ENCODE measurements at places on chromosomes 7 and 10. TPM values are rescaled to one million over a fixed set of nuclear protein-coding genes. Genes with fewer than 3 reads are reported as not detected.

- H3K27ac ChIP-seq = no peak overlapping the region
- no peaks in the 10 kb centered on the region for H3K36me3 ChIP-seq
- H3K4me1 ChIP-seq = peaks cover 4% of the 10 kb centered on the region
- H3K27me3 ChIP-seq = no peaks in the 10 kb centered on the region
- H3K4me3 ChIP-seq = no peak overlapping the region
- DNase-seq = no peak
These were observed 757.1 kb downstream of the AUTS2 start for GRCh38 chr7:70355198-70356020.

DNA sequence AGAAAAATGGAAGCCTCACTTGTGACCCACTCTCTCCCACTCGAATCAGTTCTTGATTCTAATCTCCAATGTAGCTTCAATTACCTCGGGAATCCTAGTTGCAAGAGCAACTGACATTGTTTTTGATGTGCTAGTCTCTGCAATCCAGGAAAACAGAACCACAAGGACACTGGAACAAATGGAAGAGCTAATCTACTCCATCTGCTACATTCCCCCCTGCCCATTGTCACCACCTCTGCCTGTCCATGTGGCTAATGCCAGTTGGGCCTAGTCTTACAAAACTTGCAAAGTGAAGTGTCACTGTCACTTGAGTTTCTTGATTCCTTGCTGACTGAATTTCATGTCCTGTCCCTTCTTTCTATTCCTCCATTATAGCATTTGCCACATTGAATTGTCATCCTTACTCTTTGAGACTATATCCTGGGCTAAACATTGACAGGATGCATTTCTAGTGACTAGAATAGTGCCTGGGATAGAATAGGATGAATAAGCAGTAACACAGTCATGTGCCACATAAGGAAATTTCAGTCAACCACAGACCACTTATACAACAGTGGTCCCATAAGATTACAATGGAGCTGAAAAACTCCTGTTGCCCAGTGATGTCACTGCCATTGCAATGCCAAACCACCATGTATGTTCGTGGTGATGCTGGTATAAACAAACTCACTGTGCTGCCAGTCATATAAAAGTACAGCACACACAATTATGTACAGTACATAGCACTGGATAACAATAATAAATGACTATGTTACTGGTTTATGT lies 13.5 kb downstream of the GCC1 start:
- no peaks in the 10 kb centered on the region for H3K27me3 ChIP-seq
- no peak overlapping the region for H3K4me3 ChIP-seq
- no peak overlapping the region for H3K27ac ChIP-seq
- H3K36me3 ChIP-seq = no peaks in the 10 kb centered on the region
- H3K4me1 ChIP-seq = no peaks in the 10 kb centered on the region

GRCh38 chr7:84157171-84157570 lies 37.4 kb downstream of the SEMA3A start:
- H3K36me3 ChIP-seq = no peaks in the 10 kb centered on the region
- no peak overlapping the region for H3K4me3 ChIP-seq
- H3K27me3 ChIP-seq = no peaks in the 10 kb centered on the region
- DNase-seq = no peak
- no peak overlapping the region for H3K27ac ChIP-seq

AS3MT gene
- total RNA-seq = 29.0 TPM

NPTX2 gene
- 11.9 TPM for total RNA-seq

GRCh38 chr10:99765672-99766301 lies 16.7 kb upstream of the ABCC2 start:
- H3K4me3 ChIP-seq = no peak overlapping the region
- no peak for DNase-seq
- no peaks in the 10 kb centered on the region for H3K27me3 ChIP-seq
- H3K4me1 ChIP-seq = no peaks in the 10 kb centered on the region

GRCh38 chr10:61124756-61125530 lies 181.0 kb upstream of the RHOBTB1 start:
- no peak overlapping the region for H3K27ac ChIP-seq
- no peak for DNase-seq
- H3K27me3 ChIP-seq = no peaks in the 10 kb centered on the region
- no peaks in the 10 kb centered on the region for H3K4me1 ChIP-seq
- H3K4me3 ChIP-seq = no peak overlapping the region
- H3K36me3 ChIP-seq = no peaks in the 10 kb centered on the region

DIP2C gene
- 33.1 TPM for total RNA-seq

- H3K27ac ChIP-seq = peak overlapping the region; percentile 76
- H3K27me3 ChIP-seq = no peaks in the 10 kb centered on the region
- no peak overlapping the region for H3K4me3 ChIP-seq
- peaks cover 69% of the 10 kb centered on the region for H3K4me1 ChIP-seq
- H3K36me3 ChIP-seq = peaks cover 3% of the 10 kb centered on the region
- no peak for DNase-seq
These were observed 108.3 kb downstream of the ZMIZ1 start for GRCh38 chr10:79176949-79177602.

GRCh38 chr10:121694966-121695643 lies 96.9 kb upstream of the FGFR2 start:
- H3K4me3 ChIP-seq = no peak overlapping the region
- DNase-seq = no peak
- H3K4me1 ChIP-seq = no peaks in the 10 kb centered on the region
- no peak overlapping the region for H3K27ac ChIP-seq
- H3K36me3 ChIP-seq = no peaks in the 10 kb centered on the region

DNA sequence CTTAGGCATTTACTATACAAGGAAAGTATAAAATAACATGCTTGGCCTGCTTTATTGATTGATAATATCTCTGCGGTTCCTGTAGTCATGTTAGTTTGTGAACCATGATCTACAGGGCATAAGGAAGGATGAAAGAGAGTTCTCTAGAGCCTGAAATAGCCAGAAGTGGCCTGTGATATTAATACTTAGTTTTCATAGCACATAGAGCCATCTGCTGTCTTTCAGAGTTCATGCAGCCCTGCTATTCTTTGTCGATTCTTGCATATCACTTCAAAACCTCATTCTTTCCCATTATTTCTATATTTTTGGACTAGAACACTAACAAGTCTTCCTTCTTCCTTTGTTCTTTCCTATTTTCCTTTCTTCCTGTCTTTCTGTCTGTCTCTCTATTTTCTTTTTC lies 26.4 kb upstream of the PRKG1 start:
- H3K4me3 ChIP-seq = no peak overlapping the region
- no peaks in the 10 kb centered on the region for H3K36me3 ChIP-seq
- H3K4me1 ChIP-seq = no peaks in the 10 kb centered on the region

DNA sequence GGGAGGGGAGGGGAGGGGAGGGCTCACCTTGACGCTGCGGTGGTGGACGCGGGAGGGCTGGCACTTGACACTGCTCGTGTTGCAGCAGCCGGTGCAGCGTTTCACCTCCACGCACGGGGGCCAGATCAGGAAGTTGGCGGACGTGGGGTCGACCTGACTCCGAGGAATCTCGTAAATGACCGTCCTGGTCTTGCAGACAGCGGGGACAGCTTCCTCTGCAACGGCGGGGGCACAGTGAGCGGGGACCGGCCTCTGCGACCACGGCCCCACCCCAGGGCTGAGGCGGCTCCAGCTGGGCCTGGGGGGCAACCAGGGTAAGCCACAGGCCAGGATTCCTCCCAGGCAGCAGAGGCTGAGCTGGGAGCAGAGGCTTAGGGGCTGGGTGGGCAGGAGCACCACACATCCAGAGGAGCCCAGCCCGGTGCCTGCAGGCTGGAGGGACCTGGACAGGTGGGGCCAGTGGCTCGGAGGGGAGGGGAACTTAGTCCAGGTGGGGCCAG lies 8.8 kb downstream of the PDGFA start:
- H3K4me1 ChIP-seq = no peaks in the 10 kb centered on the region
- H3K27ac ChIP-seq = no peak overlapping the region
- no peak overlapping the region for H3K4me3 ChIP-seq
- DNase-seq = no peak
- H3K36me3 ChIP-seq = peaks cover 34% of the 10 kb centered on the region

GAD2 gene
- total RNA-seq = not detected

FLNC gene
- 3,687 TPM for total RNA-seq

- no peaks in the 10 kb centered on the region for H3K36me3 ChIP-seq
- DNase-seq = no peak
- H3K4me3 ChIP-seq = no peak overlapping the region
These were observed 21.6 kb upstream of the RNF148 start for GRCh38 chr7:122724366-122724765.

DNA sequence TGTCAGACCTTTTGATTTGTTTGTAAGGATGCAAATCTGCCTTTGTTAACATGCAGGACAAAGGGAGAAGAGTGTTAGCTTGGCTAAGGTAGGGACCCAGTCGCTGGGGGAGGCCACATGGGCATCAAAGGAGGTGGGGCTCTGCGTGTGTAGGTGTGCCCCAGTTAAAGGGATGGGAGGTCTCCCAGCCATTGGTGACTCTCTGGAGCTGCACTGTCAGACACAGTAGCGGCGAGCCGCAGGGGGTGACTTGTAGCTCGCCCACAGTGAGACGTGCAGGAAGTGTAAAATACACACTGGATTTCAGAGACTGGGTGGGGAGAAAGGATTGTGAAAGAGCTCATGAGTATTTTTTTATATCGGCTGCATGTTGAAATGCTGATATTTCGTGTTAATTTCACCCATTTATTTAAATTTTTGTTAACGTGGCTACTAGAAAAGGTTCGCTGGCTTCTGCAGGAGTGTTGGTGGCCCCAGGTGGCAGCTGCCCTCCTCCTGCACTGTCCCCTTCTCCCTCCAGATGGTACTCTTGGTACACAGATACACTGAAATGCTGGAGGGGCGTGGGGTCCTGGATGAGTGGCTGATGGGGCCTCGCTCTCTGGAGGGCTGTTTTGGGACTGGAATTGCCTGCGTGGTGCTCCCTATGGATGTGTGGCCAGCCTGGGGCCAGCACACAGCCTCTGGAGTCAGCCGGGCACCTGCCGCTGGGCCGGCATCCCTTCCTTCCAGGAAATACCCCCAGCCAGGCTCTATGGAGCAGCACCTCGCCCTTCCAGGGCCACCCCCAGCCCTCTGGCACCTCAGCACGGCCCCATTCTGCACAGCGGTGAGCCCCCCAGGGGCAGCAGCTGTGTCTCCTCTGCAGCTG lies 59.2 kb downstream of the LHPP start:
- no peaks in the 10 kb centered on the region for H3K27me3 ChIP-seq
- no peaks in the 10 kb centered on the region for H3K36me3 ChIP-seq
- H3K27ac ChIP-seq = no peak overlapping the region
- DNase-seq = peak; percentile 52
- peaks cover 21% of the 10 kb centered on the region for H3K4me1 ChIP-seq
- H3K4me3 ChIP-seq = no peak overlapping the region

- no peak for DNase-seq
- no peak overlapping the region for H3K27ac ChIP-seq
- H3K27me3 ChIP-seq = no peaks in the 10 kb centered on the region
These were observed 102.0 kb downstream of the VIPR2 start for GRCh38 chr7:159042581-159043101.

CNTNAP2 gene
- total RNA-seq = 0.32 TPM

DNA sequence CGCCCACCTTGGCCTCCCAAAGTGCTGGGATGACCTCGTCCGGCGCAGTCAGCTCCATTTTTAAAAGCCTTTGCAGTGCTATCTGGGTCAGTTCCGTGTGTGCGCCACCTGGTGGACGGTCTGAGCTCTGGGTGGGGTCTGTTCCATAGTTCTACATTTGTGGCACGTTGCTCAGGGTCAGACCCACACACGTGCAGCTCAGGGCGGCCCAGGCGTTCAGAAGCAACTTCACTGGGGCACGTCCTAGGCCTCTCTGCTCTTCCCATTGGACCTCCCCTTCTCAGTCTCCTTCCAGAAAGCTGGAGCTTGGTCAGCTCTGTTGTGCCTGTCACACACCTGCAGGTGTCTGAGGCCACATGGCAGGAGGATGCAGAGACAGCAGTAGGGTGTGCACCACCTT lies 137.9 kb downstream of the DNAJB6 start:
- no peaks in the 10 kb centered on the region for H3K36me3 ChIP-seq
- H3K27me3 ChIP-seq = no peaks in the 10 kb centered on the region
- no peaks in the 10 kb centered on the region for H3K4me1 ChIP-seq
- H3K4me3 ChIP-seq = no peak overlapping the region
- peak; percentile 14 for DNase-seq
- no peak overlapping the region for H3K27ac ChIP-seq

PAPOLB gene
- not detected for total RNA-seq

- no peak for DNase-seq
- H3K4me1 ChIP-seq = peaks cover 92% of the 10 kb centered on the region
- H3K4me3 ChIP-seq = no peak overlapping the region
These were observed 29.1 kb downstream of the EPC1 start for GRCh38 chr10:32317795-32318357.

UFSP1 gene
- 1.3 TPM for total RNA-seq

DNA sequence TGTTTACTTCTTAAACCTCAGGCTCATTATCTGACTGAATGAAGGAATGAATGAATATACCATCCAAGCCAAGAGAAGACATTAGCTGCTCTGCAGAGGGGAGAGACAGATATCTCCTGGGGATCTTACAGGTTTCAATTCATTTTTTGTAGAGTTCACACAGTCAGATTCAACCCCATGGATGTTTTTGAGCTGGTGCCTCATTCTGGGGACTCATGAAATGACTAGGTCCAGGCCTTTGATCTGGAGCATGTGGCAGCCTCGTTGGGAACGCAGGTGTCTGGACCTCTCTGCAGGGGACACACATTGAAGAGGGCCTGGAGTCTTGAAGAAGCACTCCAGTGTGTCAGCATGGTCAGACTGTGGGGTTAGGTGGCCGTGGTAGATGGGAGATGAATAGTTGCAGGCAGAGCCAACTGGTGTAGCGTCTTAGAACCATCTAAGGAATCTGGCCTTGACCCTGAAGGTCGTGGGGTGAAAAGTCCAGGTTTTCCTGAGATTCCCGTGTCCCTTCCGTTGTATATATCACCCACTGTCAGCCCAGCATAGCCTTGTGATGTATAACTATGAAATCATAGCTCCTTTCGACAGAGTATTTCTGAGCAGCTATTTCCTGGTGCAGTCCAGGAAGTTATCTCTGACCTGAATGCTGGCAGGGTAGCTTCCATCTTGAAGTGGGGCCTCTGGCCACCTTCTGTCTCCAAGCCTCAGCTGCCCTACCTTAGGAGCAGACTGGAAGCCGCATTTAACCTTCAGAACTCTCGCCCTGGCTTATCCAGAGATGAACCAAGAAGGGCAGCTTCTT lies 22.3 kb downstream of the BTBD16 start:
- H3K4me3 ChIP-seq = no peak overlapping the region
- no peak overlapping the region for H3K27ac ChIP-seq
- no peaks in the 10 kb centered on the region for H3K36me3 ChIP-seq
- H3K27me3 ChIP-seq = no peaks in the 10 kb centered on the region

CDK13 gene
- 24.9 TPM for total RNA-seq

- H3K27me3 ChIP-seq = no peaks in the 10 kb centered on the region
- H3K4me3 ChIP-seq = no peak overlapping the region
- no peaks in the 10 kb centered on the region for H3K36me3 ChIP-seq
- H3K27ac ChIP-seq = no peak overlapping the region
These were observed 63.1 kb downstream of the TNS3 start for GRCh38 chr7:47518827-47519226.

DNA sequence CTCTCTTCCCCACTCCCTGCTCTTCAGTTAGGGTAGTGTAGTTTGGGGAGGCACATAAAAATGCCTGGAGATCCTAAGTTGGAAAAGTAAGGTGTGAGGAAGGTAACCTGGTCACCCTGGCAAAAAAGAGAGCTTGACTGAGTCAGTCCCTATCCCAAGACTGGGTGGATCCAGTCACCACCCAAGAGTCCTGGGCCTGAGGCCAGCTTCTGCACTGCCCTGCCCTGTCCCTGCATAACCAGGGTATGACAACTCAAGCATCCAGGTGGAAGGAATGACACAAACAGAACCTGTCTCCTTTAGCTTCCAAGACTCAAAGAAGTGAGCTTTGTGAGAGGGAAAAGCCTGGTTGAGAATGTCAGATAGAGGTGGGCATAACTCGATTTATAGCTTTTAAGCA lies 26.9 kb upstream of the SORBS1 start:
- DNase-seq = no peak
- H3K27ac ChIP-seq = no peak overlapping the region
- H3K27me3 ChIP-seq = no peaks in the 10 kb centered on the region
- H3K36me3 ChIP-seq = no peaks in the 10 kb centered on the region
- H3K4me3 ChIP-seq = no peak overlapping the region

TMEM176A gene
- total RNA-seq = 11.7 TPM

LMOD2 gene
- 1,479 TPM for total RNA-seq

TAS2R5 gene
- total RNA-seq = not detected

All from heart left ventricle (tissue), 16 donors.